ENCODE measurements at places on chromosomes 4 and X.

- DNase-seq = peak; percentile 87
Observed at GRCh38 chr4:182560358-182560757, 317.2 kb downstream of the TENM3 start.

- DNase-seq = no peak
Observed at GRCh38 chrX:11138498-11139390, 27.6 kb downstream of the HCCS start.

- no peak for DNase-seq
Observed at GRCh38 chrX:136572030-136572429, 40.0 kb downstream of the VGLL1 start.

- DNase-seq = no peak
Observed at GRCh38 chr4:137529432-137529831, 2.9 kb downstream of the PCDH18 start.

DNA sequence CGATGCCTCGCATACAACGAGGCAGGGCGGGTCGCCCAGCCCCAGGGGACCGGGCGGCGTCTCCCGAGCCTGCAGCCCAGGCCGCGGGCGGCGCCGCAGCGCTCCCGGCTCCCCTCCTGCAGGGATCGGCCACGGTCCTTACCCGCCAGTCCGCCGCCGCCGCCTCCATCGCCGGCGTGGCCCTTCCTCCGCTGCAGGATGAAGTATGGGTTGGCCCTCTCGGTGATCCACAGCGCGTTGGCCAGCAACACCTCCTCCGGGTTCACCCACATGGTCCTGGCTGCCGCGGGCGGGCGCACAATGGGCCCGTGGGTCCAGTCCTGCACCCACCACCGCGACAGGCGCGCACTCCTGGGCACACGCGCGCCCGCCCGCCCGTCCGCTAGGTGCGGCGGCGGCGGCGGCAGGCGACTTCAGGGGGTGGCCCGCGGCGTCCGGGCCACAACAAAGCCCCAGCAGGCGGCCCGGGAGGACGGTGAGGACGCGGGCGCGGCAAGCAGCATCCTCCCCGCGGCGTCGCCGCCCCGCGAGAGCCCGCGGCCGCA, 339 bp downstream of the TBC1D9 start:
- peak; percentile 22 for DNase-seq

DNA sequence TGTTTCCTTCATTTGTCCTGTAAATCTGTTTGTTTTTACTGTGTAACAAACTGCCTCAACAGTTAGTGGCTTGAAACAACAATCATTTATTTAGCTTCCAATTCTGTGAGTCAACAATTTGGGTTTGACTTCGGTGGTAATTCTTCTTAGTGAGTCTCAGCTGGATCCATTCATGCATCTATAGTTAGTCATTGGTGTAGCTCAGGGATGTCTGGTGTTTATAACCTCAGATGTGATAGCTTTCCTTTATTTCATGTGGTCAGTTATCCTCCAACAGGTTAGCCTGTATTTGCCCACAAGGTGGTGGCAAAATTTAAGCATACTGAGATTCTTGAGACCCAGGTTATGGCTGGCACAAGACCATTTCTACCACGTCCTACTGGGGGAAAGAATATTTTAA, 1267.2 kb downstream of the RAPGEF2 start:
- no peak for DNase-seq

DNA sequence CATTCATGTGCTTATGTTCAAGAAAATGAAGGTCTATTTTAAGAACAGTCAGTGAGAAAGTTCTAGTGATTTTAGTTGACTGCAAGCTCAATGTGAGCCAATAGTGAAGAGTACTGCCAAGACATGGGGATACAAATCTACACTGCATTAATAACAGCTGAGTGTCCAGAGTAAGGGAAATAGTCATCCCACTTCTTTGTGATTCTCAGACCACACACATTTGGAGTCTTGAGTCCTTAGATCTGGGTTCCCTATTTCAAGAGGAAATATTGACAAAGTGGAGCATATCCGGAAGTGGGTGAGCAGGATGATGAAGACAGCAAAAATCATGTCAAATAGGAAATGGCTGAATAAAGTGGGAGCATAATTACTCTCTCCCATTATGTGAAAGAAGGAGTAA, 171.1 kb downstream of the LARP7 start:
- DNase-seq = no peak

DNA sequence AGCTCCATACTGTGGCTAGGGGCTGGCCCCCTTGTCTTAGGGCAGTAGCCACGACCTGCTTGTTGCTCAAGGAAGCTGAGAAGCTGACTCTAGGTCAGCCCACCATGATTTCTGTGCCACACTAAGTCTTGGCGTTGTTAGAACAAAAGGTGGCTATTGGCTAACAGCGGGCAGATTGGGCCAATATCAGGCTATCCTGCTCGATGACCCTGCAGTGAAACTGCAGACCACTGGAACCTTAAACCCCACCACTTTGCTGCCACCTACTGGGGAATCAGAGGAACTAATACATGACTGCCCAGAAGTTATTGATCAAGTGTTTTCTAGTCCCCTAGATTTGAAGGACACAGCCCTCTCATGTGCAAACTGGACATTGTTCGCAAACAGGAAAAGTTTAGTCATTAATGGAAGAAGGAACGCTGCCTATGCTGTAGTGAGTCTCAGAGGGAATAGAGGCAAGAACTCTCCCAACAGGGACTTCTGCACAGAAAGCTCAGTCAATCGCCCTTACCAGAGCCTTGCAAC, 17.0 kb upstream of the PAPSS1 start:
- DNase-seq = no peak

DNA sequence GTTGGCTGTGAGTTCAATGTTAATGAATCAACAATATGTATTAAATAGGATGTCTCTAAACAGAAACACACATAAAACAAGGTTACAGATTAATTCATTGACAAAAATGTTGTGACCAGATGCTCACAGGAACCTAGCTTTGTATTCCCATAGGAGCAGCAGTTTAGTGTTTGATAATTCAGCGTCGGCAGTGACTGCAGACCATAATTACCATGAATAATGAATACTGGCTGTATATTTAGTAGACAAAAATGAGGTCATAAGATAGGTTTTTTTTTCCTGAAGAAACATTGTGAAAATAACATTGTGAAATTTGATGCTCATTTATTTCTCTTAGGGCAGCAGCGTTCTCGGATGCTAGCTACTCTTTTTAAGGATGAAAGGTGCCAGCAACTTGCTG, 27.8 kb downstream of the COPS4 start:
- no peak for DNase-seq

DNA sequence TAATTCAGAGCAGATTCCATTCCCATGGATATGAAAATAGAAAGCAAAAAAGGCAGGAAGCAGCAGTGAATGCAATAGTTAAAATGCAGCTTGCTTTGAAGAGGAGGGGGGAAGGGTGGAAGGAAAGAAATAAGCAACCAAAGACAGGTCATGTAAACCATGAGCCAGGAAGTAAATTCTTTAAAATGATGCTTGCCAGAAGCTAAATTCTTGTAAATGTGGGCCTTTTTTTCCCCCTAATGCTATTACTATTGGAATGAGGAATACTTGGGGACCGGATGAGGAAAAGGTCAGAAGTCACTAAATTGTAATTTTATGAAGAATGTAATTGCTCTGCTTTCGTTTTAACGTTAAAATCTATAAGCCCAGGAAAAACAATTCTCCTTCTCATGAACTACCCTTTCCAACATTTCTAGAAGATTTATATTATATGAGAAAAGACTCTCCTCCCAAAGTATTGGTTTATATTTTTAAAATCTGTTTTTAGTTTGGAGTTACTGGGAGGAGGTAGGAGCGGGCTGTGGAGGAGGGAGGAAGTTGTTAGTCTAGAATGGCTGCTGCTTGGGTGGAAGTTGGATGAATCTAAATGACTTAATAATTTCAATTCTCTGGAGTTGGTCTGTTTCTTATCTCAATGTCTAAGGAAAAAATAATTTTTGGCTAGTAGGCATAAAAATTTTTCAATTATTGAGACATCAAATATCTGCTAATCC, 77.6 kb upstream of the PCDH18 start:
- DNase-seq = no peak

DNA sequence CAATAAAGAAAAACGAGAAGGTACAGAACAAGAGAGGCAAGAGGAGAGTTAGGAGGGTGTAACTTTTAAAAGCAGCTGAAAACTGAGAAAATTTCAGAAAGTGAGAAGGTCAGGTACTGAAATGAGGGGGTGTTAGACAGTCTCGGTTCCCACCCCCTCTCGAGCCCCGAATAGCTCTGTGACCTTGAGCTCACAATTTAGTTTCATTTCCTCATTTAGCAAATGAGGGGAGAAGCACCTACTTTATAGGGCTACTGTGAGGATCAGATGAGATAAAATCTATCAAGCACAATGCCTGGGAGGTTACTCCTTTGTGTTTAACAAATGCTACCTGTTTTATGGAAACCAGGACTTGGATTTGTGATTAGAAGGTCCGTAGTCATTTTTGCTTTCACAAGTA, 4.9 kb downstream of the UGT8 start:
- peak; percentile 10 for DNase-seq

DNA sequence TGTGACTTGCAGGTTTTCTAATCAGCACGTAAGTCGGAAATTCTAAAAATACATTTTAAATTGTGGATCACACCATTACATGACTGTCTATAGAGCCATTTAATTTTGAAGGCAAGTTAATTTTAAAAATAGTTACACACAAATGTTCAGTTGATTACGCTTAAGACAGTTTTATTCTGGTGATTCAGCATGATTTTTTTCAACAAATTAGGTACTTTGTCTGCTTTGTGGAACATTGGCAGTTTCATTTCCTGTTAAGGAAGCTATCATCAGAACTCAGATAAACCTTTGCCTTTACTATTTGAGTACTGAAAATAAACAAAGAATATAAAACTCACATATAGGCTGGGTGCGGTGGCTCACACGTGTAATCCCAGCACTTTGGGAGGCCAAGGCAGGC, 19.5 kb downstream of the SAT1 start:
- DNase-seq = no peak

DNA sequence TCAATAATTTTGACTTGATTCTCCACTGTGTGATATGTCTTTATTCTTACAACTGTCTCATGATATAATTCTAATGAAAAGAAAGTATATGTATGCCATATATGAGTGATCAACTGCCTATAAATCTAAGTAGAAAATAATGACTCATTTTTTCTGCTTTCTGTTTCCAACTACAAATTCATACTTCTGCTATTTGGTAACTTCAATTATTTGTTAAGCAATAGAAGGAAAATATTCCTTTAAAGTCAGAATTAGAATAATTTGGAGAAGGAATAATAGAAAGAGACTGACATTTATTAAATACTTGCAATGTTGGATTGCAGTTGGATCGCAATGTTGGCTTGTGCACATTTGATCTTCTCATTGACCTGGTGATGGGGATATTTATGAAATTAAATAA, 204.2 kb upstream of the PACRGL start:
- DNase-seq = no peak

DNA sequence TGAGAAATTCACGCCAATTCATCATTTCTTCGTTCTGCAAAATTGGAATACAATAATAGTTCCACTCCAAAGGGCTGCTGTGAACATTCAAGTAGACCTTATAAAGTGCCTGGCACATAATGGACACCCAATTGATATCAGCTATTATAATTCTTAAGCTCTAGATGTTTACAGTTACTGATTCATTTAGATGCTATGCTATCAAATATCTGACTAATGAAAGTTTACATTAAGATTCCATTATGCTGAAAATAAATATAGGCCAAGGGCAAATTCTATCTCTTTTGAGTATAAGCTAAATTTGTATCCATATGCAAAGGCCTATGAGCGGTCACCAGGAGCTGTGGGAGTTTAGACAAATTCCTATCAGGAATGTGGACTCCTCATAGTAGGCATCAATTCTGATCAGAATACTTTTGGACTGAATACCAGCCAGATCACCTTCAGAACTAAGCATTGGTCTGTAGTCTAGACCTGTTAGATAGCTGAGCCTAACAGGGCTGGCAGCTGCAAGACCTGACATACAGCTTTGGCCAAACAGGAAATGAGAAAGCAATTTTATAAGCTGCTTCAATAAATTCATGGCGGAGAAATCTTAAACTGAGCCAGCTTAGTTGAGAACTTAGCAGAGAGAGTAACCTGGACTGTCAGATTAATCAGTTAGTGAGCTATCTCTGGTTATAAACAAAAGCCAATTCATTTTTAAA, 384.3 kb upstream of the ACTRT1 start:
- DNase-seq = peak; percentile 76
